ENCODE measurements at places on chromosomes 6 and 20.

GRCh38 chr20:8151372-8151771 lies 19.3 kb downstream of the PLCB1 start:
- DNase-seq: no peak

DNA sequence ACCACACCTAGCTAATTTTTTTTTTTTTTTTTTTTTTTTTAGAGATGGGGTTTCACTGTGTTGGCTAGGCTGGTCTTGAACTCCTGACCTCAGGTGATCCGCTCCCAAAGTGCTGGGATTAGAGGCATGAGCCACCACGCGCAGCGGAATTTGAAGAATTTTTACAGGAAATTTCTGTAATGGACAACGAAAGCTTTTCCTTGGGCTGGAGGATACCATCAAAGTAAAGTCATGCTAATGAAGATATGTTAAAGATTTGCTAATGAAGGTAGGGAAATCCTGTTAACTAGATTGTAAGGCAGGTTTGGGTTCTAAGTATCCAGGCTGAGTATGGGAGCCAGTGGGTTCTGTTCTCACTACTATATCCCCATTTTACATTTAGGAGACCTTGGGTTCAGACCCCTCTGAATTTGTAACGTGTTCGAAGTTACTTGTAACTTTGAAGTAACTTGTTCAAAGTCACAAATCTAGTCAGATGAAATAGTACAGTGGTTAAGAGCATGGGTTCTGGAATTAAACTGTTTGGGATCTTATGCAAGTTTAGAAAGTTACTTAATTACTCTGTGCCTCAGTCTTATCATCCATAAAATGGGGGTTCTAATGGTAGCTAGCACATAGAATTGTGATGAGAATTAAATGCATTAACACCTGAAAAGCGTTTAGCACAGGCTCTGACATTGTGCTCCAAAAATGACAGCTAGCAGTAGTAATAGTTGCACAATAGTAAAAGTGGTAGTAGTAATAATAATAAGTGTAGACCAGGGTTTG lies 123.4 kb upstream of the GPR6 start:
- DNase-seq: no peak

DNA sequence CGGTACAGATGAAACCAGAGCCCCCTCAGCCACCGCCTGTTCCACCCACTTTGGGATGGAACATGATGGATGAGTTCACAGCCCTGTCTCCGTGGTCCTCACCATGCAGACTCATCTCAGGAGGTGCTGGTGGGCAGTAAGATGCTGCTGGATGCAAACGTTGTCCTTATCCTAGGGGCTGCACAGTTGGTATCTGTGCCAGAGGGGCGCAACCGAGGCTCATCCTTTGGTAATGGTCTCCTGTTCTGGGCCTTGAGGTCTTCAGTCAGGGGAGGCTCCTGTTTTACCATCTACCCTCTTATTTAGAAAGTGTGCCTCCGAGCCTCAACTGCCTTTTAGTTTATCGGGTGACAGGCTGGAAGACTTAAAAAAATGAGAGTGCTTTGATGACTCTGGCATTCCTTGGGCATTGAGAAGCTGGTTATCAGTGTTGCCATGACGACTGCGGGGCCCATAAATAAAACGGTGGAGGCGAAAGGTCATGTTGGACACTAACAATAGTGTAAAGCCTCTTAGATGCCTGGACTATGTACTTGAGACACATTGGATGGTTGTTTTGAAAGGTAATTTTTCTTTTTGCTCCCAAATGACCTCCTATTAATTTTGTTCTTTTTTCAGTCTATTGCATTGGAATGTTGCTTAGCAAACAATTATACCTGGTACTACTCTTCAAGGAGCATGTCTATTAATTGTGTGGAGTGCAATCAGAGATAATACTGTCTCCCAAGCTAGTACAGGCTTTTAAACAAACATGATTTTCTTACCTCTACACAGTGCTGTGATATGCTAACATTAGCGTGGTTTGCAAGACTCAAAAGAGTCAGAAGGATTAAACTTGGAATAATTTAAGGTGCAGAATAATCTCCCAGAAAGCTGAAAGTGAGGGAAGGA lies 74.2 kb upstream of the DSP start:
- DNase-seq: no peak

- DNase-seq: no peak
These were observed 1.4 kb downstream of the CUTA start for GRCh38 chr6:33416386-33417127.

DNA sequence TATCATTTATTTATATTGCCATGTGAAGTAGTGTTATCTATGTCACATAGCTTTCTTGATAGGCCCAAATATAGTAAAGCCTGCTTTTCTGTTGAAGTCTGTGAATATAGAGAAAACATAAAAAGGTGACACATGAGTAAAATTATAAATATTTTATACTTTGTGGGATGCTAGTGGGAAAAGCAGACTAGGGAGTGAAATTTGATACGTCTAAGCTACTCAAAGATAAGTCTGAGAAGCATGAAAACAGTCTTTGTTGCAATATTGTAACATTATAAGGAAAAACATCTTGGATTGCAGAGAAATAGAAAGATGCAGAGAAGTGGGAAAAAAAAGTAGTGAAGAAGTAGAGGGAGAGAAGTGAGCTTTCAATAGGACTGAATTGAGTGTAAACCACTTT lies 75.4 kb downstream of the ZNF292 start:
- no peak for DNase-seq

DNA sequence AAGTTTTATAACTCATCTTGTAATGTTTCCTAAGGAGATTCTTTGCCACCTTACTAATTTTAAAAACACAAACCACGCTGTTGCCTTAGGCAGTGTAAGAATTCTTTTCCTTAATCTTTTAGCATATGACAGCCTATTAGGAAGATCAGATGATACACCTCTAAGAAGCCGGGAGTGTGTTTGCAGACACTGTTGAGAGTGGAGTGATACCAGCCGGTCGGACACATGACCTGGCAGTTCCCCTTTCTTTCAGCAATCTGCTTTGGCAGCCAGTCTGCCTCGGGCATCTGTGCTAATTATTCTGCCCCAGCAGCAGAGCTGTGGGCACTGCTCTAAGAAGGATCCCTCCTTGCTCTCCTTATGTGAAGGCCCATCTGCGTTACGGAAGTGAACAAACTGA lies 50.9 kb downstream of the PLCB4 start:
- no peak for DNase-seq

DNA sequence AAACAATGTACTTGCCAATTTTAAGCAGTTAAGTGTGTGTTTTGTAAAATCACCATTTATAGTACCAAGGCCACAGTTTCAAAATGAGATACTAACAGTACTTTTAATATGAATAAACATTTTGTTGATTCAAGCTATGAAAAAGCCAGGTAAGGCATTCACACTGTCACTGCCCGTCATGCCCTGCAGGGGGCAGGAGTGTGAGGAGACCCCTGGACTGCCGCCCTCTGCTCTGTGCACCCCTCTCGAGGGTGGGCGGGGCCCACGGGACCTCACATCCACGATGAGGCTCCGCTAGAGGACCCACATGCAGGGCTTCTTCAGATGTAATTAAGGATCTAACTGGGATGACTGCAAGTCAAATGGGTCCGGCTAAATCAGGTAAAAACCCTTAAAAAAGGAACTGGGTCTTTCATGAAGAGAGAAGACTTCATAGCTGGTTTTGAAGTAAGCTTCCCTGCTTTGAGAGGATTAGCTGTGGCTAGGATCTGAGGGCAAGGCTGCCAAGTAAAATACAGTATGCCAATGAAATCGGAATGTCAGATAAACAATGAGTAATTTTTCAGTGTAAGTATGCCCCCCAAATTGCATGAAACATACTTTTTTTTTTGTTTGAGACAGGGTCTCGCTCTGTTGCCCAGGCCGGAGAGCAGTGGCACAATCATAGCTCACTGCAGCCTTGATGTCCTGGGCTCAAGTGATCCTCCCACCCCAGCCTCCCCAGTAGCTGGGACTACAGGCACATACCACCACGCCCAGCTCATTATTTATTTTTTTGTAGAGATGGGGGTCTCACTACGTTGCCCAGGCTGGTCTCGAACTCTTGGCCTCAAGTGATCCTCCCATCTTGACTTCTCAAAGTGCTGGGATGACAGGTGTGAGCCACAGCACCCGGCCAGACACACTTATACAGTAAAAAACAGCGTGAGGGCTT lies 18.7 kb downstream of the DIDO1 start:
- no peak for DNase-seq

DNA sequence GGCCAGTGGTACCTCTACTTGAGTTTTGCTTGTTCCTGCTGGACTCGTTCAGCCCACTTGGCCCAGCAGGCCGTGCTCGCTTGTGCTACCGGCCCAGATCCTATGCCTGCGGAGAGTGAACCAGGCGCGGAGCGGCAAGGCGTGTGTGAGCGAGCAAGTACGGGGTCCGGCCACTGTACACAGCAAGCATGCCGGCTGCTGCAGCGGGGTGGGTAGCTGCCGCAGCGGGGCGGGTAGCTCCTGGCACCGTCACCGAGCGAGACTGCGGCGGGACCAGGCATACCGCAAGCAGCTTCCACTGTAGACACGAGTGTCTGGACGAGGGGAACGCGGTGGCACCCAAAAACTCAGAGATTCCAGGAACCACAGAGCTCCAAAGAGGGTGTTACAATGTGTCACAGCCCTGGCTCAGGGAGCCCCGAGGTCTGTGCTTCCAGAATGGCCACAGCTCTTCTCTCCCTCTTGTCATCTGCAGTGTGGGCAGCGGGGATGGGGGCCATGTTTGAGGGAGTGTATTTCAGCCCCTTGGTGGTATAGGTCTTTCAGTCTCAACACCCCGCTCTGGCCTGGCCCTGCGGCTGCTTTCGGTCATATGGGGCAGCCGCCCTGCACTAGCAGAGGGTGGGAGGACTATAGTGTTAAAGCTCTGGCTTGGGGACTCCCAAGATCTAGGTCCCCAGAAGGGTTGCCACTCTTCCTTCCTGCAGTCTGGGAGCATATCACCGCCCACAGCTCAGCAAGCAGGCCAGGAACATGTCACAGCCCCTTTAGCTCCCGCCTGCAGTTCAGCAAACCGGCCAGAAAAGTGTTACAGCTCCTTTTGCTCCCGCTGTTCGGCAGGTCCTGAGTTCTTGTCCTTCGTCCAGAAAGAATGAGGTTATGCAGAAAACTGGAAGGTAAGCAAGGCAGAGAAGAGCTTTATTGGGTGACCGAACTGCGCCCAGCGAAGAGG lies 6.1 kb upstream of the RWDD1 start:
- DNase-seq: no peak

DNA sequence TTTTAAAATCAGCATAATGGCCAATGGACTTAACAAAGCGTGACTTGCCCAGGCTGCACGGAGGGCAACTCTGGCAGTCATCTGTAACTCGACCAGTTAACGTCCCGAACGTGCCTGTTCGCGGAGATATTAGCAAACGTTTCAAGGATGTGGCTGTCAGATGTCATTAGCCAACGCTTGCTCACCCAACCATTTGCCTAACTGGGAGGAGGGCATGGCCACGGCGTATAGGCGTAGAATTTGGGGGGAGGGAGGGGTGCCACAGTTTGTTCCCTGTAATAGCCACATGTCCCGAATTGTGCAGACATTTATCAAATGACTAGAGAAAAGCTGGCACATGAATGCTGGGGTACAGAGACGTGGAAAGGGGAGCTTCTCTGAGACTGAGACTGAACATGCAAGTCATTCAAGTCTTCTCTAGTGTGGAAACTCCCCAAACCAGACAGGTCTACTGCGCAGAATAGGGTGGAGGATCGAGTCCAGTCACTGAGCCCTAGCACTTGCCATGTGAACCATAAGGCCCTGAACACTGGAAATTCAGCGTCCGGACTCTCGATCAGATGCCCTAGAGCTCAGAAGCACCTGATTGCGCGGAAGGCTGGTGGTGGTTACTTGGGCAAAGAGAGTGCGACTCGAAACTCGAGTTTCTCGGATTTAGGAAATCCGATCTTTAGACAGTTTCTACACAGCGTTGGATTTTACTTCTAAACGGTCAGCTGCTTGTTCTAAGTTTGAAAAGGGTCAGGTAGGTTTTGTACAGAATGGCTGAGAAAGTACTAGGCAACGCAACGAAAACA lies 32.6 kb downstream of the TFAP2B start:
- no peak for DNase-seq

GRCh38 chr6:169725125-169726048 lies 1.1 kb upstream of the PHF10 start:
- DNase-seq: no peak

- no peak for DNase-seq
These were observed 200.9 kb upstream of the RNF24 start for GRCh38 chr20:4216142-4216735.

- DNase-seq: no peak
These were observed 32.2 kb downstream of the MYLK4 start for GRCh38 chr6:2718334-2719092.

DNA sequence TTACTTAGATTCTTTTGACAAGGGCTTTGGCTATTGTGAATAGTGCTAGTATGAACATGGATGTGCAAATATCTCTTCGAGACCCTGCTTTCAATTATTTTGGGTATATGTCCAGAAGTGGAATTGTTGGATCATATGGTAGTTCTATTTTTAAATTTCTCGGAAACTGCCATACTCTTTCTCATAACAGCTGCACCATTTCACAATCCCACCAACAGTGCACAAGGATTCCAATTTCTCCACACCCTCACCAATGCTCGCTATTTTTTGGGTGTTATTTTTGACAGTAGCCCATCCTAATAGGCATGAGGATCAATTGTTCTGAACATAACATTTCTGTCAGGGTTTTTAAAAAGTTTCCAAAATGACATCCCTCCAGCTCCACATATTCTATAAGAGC lies 69.2 kb upstream of the ESR1 start:
- DNase-seq: no peak

- no peak for DNase-seq
These were observed 321.0 kb upstream of the HSF2 start for GRCh38 chr6:122078481-122078880.

DNA sequence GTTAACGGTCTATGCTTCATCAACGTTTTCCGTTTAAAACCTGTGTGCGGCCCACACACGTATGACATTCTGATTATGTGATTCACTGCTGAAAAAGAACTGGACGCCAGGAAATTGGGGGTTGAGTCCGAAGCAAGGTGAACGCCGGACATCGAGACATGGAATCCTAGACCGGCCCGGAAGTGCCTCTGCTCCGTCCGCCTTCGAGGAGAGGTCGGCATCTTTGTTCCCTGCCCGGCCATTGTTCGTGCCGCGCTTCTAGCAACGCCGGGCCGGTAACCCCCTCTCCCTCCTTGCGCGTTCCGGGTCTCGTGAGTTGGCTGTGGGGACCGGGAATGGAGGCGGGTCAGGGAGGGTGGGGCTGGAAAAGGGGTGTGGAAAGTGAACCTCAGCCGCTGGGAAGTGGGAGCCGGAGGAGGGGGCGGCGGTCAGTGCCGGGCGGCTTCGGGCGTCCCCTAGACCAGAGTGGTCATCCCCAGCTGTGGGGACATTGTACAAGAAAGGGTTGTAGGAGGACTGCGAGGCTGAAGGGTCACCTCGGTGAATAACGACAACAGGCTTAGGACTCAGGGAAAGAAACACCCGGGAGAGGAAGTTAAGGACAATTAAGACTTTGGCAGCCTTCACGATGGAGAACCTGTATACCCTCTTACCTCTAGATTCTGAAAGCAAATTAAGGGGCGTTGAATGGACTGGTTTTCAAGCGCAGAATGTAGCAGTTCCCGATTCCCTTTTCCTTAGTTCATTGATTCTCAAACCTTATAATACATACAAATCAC lies at the start of gene ZSCAN9:
Gene ZSCAN9 (plus strand): TSS at position 220 of the 779 bp plus-strand sequence. CDS start 1,810 bp downstream, outside the sequence.
- DNase-seq: peak; percentile 88

- DNase-seq: peak; percentile 57
These were observed 118.5 kb downstream of the DLL1 start for GRCh38 chr6:170172392-170172791.

GRCh38 chr20:20993372-20993771 lies 112.8 kb downstream of the LINC00237 start:
- no peak for DNase-seq

Data from left forelimb (tissue), 1 donor.